Mesendoderm (in vitro differentiated cells): ENCODE measurements at places on chromosomes 3 and 15.
A peak's percentile ranks its signal among the peaks of the same experiment; 100 is the strongest.

GRCh38 chr3:196186651-196187573, 24.3 kb downstream of the ZDHHC19 start:
- DNase-seq, result peak; percentile 73
- no peak overlapping the region for H3K4me3 ChIP-seq
- no peaks in the 10 kb centered on the region for H3K27me3 ChIP-seq
- no peak overlapping the region for H3K27ac ChIP-seq
- H3K36me3 ChIP-seq, result no peaks in the 10 kb centered on the region

GRCh38 chr3:188776447-188776846, 395.3 kb upstream of the TPRG1 start:
- H3K27me3 ChIP-seq, result no peaks in the 10 kb centered on the region
- no peaks in the 10 kb centered on the region for H3K36me3 ChIP-seq
- DNase-seq, result peak; percentile 28
- H3K4me3 ChIP-seq, result no peak overlapping the region

GRCh38 chr3:34687671-34688070, 889.2 kb downstream of the PDCD6IP start:
- H3K4me3 ChIP-seq, result no peak overlapping the region
- H3K36me3 ChIP-seq, result no peaks in the 10 kb centered on the region
- no peaks in the 10 kb centered on the region for H3K4me1 ChIP-seq
- H3K27me3 ChIP-seq, result no peaks in the 10 kb centered on the region
- DNase-seq, result no peak

- no peak overlapping the region for H3K4me3 ChIP-seq
- no peaks in the 10 kb centered on the region for H3K36me3 ChIP-seq
- H3K27me3 ChIP-seq, result no peaks in the 10 kb centered on the region
- H3K4me1 ChIP-seq, result peaks cover 21% of the 10 kb centered on the region
- no peak for DNase-seq
These were observed 400.5 kb upstream of the C2CD4B start for GRCh38 chr15:62565634-62566026.

GRCh38 chr3:41173926-41174885, 25.1 kb upstream of the CTNNB1 start:
- no peak overlapping the region for H3K27ac ChIP-seq
- no peak for DNase-seq
- H3K4me3 ChIP-seq, result no peak overlapping the region
- peaks cover 2% of the 10 kb centered on the region for H3K4me1 ChIP-seq
- no peaks in the 10 kb centered on the region for H3K36me3 ChIP-seq

DNA sequence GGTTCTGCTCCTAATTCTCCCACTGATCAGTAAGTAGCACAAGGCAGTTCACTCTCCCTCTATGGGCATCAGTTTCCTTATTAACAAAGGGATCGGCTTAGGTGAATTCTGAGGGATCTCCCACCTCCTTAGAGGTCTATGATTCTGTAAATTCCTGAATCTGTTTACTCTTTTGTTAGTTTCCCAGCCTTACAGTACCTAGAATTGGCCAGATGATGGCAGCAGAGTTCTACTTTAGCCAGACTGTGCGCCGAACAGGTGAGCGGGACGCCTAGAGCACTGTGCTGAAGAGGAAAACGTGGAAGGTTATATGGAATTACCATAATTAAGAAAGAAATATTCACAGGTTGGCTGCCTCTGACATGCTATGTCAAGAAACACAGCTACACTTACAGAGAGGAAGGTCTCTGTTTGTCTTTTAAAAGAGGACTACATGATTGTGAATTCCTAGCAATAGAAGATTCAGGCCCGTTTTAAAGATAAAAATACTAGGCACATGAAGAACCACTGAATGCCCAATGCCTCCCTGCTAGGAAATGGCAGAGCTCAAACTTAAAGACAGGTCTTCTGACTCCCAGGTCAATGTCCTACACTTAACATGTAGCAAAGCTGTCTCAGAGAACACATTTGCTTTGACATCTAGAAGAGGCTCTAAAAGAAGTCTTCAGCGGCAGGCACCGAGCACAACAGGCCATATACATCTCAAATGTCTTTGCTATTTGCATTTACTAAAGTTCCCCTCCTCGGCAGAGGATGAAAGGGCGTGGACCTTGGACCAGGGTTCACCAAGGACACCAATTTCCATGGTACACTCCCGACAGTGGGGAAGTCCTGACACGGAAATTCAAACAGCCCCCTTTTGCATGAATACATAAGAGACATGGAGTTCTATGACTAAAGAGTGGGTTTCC, 259.9 kb downstream of the FGF12 start:
- H3K4me3 ChIP-seq, result no peak overlapping the region
- no peaks in the 10 kb centered on the region for H3K36me3 ChIP-seq
- no peak overlapping the region for H3K27ac ChIP-seq
- no peaks in the 10 kb centered on the region for H3K27me3 ChIP-seq
- DNase-seq, result peak; percentile 80

DNA sequence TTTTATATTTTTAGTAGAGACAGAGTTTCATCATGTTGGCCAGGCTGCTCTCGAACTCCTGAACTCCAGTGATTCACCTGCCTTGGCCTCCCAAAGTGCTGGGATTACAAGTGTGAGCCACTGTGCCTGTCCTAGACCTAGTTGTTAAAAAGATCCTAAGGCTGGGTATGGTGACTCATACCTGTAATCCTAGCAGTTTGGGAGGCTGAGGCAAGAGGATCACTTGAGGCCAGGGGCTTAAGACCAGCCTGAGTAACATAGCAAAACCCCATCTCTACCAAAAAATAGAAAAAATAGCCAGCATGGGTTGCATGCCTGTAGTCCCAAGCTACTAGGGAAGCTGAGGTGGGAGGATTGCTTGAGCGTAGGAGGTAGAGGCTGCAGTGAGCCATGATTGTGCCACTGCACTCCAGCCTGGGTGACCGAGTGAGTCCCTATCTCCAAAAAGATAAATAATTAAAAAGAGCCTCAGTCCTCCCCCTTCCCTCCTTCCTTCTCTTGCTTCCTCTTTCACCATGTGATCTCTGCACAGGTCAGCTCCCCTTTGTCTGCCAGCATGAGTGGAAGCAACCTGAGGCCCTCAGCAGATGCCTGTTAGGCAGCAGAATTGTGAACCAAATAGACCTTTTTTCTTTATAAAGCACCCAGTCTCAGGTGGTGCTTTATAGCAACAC, 9.8 kb upstream of the FNDC3B start:
- H3K27ac ChIP-seq, result no peak overlapping the region
- no peaks in the 10 kb centered on the region for H3K36me3 ChIP-seq
- H3K27me3 ChIP-seq, result no peaks in the 10 kb centered on the region
- no peak for DNase-seq
